ENCODE measurements at places on chromosomes 12 and 14.

GRCh38 chr12:89424389-89424788, 72.1 kb upstream of the DUSP6 start:
- no peak for DNase-seq

DNA sequence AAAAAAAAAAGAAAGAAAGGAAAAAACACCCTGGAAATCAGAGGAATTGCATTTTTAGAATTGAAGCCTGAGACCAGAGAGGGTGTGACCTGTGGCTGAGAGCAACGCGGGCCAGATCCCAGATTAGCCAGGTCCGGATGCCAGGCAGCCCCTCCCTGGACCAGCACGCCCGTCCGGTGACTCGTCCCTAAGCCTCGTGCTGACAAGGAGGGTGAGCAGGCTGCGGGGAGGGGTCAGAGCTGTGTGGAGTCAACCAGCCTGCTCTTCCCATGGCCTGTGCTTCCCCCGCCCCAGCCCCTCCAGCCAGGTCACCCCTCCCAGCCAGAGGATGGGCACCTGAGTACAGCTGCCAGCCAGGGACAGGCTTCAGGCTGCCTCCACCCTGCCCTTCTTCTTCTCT, 4.2 kb upstream of the KLC1 start:
- DNase-seq = no peak

DNA sequence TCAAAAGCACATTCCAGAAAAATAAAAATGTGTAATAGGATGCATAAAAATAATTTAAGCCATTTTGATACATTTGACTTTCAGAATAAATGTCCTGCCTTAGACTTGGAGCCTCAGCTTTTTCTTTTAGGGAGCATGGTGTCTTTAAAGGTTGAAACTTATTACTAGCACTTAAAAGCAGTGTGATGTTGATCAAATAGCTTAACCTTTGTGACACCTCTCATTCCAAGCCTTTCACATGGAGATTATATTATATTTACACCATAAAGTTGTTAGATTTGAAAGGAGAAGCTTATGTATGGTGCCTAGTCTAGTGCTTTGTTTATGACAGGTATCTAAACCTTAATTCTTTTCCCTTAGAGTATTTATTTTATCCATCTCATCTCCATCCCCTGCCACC, 61.9 kb downstream of the KTN1 start:
- no peak for DNase-seq

DNA sequence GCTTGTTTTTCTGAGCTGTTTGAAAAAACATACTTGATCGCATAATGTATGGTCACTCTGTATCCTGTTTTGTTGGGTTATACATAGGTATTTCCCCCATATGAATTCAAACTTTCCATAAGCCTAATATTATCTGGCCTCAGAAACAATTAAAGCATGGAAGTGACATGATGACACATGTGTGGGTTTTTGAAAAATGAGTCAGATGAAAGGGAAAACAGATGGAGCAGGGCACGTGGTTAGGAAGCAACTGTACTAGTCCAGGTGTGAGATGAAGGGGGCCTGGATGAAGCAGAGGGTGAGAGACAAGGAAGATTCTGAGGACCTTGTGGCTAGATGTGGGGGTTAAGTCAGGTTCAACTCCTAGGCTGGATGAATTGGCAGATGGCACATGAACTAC, 92.7 kb upstream of the DNM1L start:
- DNase-seq = no peak

DNA sequence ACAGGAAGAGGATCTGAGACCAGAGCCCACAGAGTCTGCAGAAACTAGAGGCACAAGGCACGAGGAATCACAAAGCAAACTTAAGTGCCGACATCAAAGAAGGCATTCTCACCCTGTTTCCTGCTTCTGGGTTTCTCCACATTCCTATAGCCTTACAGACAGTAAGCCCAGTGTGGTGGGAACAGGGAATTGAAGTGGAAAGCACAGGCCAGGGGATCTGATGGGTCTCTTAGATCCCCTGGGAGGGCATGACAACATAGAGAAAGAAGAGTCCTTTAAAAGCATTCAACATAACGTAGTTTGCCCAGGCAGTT, 75.6 kb upstream of the FRMD6 start:
- no peak for DNase-seq

- no peak for DNase-seq
Observed at GRCh38 chr12:12008232-12008850, 62.4 kb upstream of the BCL2L14 start.
